ENCODE measurements at places on chromosomes 3 and 15.
A peak's percentile ranks its signal among the peaks of the same experiment; 100 is the strongest.

- no peak for DNase-seq
These were observed 220.7 kb upstream of the SEMA6D start for GRCh38 chr15:47496343-47497185.

- DNase-seq = no peak
These were observed 100.3 kb downstream of the FSIP1 start for GRCh38 chr15:39682366-39682765.

DNA sequence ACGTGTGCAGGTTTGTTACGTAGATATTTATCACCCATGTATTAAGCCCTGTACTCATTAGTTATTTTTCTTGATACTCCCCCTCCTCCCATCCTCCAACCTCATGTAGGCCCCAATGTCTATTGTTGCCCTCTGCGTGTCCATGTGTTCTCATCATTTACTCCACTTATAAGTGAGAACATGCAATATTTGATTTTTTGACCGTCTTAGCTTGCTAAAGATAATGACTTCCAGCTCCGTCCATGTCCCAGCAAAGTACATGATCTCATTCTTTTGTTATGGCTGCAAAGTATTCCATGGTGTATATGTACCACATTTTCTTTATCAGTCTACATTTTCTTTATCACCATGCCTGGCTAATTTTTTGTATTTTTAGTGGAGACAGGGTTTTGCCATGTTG, 623.2 kb downstream of the SQOR start:
- DNase-seq = no peak

GRCh38 chr15:49189631-49190030, 19.6 kb downstream of the GALK2 start:
- no peak for DNase-seq

- no peak for DNase-seq
These were observed 245.0 kb downstream of the SHOX2 start for GRCh38 chr3:157861076-157861765.

GRCh38 chr3:161413855-161414210, 42.5 kb upstream of the SPTSSB start:
- no peak for DNase-seq

- no peak for DNase-seq
These were observed 29.9 kb downstream of the CGNL1 start for GRCh38 chr15:57406062-57406772.

DNA sequence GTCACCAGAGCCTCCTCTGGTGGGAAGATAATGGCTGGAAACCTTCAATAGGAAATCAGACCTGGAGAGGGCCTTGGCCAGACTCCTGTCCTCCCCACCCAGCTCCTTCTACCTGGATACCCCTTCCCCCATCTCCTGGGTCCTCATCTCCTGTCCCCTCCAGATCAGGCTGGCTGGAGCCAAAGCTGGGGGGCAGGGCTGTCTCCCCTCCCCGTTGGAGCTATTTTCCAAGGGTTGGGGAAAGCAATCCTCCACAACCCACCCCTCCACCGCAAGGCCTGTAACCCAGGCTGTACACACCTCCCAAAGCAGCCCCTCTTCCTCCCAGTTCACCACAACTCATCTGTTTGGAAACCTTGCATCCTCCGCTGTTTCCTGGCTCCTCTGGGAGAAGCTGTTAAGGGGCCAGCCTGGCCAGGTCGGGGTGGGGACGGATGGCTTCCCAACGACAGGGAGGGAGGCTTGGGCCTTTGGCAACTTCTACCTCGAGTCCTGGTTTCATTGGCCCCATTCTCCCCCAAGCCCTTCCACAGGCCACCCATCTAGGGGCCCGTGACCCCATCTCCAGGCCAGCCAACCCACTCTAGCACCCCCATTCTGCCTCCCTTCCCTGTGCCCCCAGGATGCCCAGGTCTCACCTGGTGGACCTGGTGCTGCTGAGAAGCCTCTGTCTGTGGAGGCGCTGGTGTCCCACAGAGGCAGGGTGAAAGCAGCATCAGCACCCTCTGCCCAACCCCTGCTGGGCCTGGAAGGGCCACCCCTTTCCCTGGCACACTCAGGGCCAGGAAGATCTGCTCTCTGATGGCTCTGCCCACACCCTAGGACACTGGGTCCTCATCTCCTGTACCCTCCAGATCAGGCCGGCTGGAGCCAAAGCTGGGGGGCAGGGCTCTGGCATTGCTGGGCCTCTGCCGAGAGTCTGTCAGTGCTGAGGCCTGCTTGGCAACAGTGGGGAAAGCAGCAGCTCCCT, 22.1 kb upstream of the GOLGA6C start:
- DNase-seq = no peak

DNA sequence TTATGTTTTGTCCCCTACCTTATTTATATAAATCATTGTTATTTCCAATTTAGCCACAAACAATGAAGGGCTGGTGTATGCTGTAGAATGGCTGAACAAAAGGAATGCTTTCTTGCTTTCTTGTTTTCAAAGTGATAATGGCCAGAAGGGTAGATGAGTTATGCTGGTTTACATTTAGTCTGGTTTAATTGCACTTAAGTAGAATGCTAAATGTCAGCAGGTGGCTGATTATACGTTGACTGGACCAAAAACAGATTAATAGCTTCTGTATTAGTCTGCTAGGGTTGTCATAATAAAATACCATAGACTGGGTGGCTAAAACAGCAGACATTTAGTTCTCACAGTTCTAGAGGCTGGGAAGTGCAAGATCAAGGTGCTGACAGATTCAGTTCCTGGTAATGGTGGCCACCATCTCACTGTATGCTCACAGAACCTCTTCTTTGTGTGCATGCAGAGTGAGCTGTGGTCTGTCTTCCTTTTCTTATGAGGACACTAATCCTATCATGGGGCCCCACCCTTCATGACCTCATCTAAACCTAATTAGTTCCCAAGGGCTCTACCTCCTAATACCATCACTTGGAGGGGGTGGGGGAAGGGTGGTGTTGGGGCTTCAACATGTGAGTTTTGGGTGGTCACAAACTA, 17.1 kb upstream of the XIRP1 start:
- no peak for DNase-seq

GRCh38 chr15:62369454-62369853, 204.4 kb upstream of the C2CD4B start:
- DNase-seq = no peak

DNA sequence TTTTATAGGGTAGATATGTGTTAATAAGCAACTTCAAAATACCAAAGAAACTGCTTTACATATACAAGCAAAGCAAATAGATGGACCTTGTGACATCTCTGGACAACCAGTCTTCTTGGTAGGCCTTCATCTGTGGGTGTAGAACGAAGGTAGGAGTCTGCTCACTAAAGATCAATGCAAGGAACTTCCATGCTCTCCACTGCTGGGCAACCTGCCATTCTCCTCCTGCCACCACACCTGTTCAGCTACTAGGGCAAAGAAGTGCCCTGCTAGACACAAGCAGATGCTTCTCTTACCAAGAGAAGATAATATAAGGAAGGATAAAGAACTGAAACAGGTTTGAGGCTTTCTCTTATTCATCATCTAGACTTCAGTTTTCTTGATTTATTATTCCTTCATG, 12.6 kb downstream of the PPARG start:
- no peak for DNase-seq

DNA sequence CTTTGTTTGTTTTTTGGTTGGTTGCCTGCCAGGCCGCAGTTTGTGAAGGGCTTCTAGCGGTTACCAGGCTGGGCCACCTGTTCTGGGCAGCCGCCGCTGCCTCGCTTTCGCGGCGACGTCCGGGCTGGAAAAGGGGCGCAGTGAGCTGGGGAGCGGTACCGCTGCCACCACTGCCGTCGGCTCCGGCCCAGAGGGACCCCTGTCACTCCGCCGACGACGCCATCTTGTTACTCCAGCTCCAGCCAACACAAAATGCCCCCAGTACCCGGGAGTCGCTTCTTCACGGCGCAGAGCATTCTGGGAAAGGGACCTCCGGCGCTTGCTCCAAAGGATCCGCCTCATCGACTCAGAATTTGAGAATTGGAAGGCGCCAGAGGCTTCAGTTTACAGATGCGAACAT, 238.8 kb downstream of the CDIN1 start:
- DNase-seq = no peak

GRCh38 chr3:191449256-191449655, 11.7 kb upstream of the PYDC2 start:
- no peak for DNase-seq

DNA sequence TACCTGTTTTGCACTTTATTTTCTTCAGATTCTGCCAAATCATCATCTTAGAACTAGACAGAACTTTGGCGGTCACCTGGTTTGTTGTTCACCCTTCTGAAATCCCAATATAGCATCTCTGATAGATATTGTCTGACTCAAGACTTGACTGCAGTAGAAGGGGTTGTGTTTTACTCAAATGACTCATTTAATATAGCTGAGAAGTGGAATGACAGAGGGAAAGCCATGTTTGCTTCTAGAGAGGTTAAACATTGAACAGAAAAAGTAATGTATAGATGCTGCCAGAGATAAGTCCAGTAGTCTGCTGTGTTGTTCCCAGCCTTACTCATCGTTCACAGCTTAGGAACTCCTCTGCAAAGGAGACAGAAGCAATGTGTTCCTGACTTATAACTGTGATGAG, 402.0 kb downstream of the AGBL1 start:
- DNase-seq = no peak

DNA sequence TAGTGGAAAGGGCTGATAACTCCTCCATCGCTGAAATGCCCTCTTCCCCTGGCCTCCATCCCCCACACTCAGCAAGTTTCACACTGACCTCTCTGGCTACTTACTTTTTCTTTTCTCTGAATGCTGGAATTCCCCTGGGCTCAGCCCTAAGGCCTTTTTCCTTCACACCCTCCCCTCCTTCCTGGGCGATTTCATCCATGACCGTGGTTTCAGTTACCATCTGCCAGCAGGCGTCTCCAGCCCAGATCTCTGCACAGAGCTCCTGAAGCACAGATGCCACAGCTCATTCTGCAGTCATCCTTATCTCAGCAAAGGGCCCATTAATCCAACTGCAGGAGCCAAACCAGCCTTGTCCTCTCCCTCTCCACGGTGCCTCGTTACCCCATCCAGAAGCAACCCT, 114.0 kb downstream of the RFTN1 start:
- no peak for DNase-seq

- no peak for DNase-seq
These were observed 31.8 kb downstream of the IQGAP1 start for GRCh38 chr15:90419738-90420406.

- no peak for DNase-seq
These were observed 59.8 kb downstream of the THBS1 start for GRCh38 chr15:39640665-39641064.

- DNase-seq = no peak
These were observed 318.2 kb upstream of the KCNH8 start for GRCh38 chr3:18830087-18830486.

- no peak for DNase-seq
These were observed 115.6 kb downstream of the CACNA2D3 start for GRCh38 chr3:54237788-54238502.

GRCh38 chr15:39270221-39270855, 310.5 kb upstream of the THBS1 start:
- DNase-seq = no peak

- no peak for DNase-seq
These were observed 30.3 kb upstream of the SKIL start for GRCh38 chr3:170327040-170327808.

GRCh38 chr3:118057086-118057485, 977.6 kb downstream of the IGSF11 start:
- no peak for DNase-seq

GRCh38 chr15:101168463-101168824, 83.4 kb downstream of the CHSY1 start:
- DNase-seq = no peak

DNA sequence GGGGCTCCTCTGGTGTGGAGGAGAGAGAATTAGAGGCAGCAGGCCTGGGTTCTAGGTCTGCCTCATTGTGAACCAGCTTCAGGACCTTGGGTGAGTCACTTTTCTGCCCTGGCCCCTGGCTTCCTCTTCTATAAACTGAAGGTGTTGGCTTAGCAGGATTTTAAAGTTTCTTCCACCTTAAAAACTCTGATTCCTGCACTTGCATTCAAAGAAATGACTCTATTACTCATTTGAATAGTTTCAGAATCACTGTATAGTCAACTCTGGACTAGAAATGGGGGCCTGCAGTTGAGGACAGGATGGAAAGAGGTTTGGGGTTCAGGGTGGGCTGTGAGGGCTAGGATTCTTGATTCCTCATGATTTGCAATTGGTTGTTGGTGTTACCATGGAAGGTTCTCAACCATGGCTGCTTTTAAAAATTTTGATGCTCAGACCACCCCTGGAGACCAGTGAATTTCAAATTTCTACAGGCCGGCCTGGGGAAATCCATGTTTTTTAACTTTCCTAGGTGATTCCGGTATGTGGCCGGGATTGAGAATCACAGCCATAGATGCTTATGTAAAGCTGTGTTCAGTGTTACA, 19.9 kb downstream of the SMAD3 start:
- peak; percentile 68 for DNase-seq

DNA sequence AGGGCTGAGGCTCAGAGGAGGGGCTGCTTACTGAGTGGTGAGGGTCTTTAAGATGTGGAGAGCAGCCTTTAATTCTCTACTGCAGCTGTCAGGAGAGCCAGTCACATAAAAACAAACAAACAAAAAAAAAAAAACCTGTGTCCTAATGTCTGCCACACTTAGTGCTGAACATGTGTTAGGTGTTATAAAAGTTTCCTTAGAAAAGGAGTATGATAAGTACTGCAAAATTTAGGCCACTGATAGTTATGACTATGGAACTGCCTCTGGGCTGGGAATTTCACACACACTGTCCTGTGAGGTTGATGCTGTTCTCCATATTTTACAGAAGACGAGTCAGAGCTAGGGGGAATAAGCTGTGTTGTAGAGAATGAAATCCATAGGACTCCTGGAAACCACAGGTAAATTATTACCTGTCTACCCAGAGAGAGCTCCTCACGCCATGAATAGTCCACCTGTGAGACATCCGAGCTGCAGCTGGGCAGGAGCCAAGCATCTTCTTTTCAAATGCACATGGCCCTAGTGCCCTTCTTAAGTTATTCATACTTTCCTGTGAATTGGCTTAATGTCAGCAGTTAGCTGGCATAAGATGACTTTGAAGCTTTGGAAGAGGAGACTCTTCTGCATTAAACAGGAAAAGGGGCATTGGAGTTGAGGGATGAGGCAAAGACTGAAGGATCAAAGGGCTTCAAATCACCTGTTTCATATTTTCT, 34.5 kb upstream of the SKOR1 start:
- no peak for DNase-seq

Data from CD4-positive, alpha-beta T cell treated with Interleukin-4 for 4 hours (primary cell).